Stimulated activated CD4-positive, alpha-beta T cell treated with anti-CD3 and anti-CD28 coated beads, Interleukin-1b, Interleukin-23, amount 100 ng/mL, for 4 hours (primary cell): ENCODE measurements at places on chromosomes 2 and 18.

DNA sequence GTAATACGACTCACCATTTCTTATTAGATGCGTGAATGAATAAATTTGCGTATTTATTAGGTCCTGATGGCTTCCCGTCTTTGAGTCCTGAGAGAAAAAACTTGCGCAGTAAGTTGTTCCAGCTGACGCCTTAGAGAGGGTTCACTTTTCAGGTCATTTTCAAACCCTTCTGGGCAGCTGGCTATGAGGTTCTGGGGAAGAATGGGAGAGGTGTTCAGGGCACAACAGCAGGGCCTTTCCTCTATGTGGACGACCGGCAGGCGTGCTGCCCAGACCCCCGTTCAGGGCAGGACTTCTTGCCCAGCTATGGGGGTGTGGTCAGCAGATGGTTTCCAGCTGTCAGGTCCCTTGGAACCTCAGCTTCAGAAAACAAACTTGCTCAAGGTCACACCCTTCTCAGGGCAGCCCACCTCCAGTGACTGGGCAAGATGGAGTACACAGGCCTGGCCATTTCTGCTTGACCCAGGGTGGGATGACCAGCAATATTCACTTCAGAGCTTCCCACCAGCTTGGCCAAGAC, 61.1 kb upstream of the TNP1 start:
- no peak for DNase-seq

DNA sequence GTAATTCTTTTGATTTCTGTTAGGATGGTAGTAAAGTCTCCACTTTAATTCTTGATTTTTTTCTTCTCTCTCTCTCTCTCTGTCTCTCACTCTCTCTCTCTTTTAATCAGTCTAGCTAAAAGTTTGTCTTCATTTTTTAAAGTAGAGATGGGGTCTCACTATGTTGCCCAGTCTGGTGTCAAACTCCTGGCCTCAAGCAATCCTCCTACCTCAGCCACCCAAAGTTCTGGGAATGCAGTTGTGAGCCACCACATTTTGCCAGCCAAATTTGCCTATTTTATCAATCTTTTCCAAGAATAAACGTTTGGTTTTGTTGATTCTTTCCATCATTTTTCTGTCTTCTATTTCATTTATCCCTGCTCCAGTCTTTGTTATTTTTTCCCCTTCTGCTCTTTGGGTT, 23.9 kb upstream of the ACOXL start:
- no peak for DNase-seq

GRCh38 chr18:79747156-79747845, 50.4 kb upstream of the KCNG2 start:
- no peak for DNase-seq

DNA sequence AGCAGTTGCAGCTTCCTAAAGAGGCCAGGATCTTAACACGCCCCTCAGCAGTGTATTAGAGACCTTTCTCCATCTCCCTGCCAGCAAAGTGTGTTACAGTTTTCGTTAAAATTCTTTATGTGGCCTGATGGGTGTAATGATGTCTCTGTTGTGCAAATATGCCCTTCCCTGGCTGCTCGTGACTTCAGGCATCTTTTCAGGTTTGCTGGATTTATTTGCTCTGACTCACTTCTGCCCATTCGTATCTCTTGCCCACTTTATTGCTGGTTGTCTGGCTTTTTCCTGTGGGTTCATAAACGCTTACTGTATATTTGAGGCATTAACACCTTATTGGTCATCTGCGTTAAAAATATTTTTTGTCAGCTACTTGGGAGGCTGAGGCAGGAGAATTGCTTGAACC, 134.5 kb downstream of the ASB1 start:
- no peak for DNase-seq

- DNase-seq = no peak
These were observed 84.3 kb downstream of the FEZ2 start for GRCh38 chr2:36513661-36514060.

DNA sequence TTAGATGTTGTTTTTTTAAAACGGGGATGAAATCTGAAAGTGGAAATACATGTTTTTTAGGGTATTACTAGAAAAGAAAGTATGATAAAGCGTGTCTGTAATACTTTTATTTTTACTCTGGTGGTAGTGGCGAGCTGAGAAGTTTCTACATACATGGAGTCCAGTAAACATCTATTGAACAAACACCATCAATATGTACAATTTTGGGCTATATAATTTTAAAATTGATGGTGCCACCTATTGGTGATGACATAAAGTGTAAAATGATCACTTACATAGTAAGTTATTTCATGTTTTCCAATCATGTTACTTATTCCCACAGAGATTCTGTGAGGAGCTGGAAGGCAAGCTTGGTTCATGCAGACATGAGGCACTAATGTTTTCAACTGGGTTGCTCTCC, 31.5 kb upstream of the NFE2L2 start:
- DNase-seq = no peak

- DNase-seq = no peak
These were observed 9.8 kb downstream of the GATA6 start for GRCh38 chr18:22179174-22179573.

DNA sequence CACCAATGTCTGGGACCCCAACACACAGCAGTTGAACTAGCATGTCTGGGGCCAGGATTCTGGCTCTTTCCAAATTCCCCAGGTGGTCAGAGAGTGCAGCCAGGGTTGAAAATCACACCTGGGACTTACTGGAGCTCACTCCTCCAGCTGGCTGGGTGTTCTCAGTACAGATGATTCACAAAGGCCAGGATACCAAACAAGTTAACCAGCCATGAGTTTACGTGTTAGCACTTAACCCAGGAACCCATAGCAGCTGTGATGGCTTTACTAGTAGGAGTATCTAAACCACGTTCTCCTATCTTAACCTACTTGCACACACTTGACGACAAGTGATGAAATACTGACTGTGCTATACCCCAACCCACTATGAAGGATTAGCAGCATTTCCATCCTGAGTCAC, 222.8 kb downstream of the FBXO15 start:
- DNase-seq = no peak

DNA sequence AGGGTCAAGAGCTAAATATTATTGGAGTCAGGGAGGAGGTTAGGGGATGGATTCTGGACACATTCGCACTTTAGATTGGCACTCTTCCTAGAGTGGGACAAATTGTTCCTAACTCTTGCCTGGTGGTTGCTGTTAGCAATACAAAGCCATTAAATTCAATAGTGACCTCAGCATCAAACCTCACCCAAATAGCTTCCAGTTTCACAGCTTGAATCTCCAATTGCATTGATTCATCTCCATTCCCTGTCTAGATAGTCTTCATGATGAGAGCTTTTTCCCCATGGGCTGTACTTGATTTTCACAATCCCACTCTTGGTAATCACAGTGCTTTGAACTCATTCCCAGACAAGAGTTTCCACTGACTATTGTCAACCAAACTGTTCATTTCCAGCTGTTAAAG, 585.9 kb upstream of the SYT4 start:
- no peak for DNase-seq
